ENCODE measurements at places on chromosomes 1 and 21.

DNA sequence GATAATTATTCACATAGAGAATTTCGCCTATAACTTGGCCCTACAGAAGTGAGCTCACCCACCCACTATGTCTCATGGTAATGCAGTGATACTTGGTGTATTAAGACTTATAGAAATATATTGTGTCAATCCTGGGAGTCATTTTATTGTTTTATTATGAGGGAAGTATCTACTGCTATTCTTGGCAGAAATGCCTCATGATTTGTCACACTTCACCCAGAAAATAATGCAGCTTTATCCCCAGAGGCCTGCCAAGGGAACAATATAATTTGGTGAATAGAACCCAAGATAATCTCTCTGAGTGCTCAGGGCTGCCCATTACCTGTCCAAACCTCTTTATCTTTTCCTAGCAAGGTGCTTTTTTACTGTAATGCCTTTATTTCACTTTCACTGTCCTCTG, 98.0 kb downstream of the ZP4 start:
- no peak for DNase-seq

- no peak for DNase-seq
Measured at GRCh38 chr1:115086176-115086830, 3.0 kb downstream of the TSPAN2 start.

GRCh38 chr1:205214756-205215155, 3.3 kb upstream of the DSTYK start:
- no peak for DNase-seq

DNA sequence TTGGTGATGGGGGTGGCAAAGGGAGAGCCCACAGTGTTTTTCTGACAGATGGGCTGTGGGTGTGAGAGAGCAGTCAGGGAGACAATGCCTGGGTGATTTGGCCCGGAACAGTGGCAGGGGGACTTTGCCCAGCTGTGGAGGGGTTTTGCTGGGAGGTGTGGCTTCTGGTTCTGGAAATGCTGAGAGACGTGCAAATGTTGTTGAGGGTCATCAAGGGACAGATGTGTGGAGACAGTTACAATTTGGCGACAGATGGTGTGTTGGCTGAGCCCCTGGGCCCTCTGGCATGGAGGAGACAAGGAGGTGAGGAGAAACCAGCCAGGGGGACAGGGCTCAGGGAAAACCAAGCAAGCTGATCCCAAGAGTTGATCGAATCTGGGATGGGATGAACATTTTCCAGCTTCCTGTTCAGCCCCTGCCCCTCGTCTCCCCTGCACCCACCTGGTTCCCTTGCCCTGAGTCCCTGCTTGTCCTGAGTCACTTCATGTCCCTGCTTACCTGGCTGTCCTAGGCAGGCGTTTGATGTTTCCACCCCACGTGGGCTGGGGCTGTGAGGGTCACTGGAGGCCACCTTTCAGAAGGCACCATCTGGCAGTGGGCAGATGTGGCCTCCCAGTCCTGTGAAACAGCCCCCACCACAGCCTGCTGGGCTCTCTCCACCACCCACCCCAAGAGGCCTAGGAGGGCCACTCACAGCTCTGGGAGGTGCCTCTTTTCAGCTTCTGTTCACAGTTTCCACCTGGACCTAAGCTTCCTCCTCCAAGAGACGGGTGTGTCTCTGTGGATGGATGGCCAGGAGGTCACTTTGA, 15.8 kb upstream of the ZNF678 start:
- peak; percentile 23 for DNase-seq

DNA sequence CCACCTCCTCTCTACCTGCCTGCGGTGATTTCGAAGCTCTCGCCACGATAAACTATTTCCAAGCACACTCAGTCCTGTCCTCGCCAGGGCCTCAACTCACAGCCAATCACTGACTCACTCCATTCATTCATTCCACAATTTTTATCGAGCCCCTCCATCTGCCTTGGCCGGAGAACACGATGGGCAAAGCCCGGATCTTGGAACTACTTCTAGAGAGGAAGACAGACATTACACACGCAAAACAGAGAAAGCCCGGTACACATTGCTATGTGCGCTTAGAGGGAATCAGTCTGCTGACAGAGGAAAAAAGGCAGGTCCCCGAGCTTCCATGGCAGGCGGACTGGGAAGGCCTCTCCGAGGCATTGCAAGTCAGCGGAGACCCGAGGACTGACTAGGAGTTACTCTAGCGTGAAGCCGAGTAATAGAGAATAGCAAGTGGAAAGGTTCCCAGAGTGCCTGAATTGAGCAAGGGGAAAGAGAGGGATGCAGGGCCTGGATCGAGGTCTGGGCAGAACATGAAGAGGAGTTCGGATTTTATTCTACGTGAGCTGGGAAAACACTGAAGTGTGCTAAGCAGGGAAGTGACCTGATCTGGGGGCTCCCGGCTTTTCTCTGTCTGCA, 54.2 kb upstream of the DNAJC6 start:
- no peak for DNase-seq

DNA sequence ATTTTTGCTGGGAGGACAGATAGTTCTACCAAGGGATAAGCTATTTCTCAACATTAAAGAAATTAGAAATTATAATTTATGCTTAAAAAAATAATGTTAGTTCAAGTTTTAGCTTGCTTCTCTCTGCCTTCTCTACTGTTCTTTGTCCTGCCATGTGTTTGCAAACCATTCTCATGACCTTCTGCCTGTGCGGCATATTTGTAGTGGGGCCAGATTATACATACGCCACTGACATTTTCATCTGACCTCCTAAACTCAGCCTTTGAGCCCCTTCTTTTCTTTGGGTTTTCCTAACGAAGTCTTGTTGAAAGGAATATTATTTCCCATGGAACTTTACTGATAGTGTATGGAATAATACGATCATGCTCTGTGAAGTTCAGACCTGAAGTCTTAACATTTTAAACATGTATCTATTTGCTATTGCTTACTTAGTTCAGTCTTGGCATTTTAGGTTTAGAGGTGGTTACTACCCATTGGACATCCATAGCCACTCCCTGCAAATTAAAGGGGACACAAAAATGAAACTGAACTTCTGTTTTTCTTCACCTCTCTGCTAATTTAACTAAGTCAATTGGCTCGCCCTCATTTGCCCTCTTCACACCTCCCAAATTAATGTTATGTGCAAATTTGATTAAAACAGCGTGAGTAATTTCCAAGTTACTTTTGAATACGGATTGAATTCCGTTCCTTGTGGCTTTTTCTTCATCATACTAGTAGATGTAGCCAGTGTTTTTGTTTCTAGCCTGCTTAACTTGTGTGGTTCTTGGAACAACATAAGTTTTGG, 15.6 kb downstream of the LRRC8D start:
- DNase-seq = no peak

- DNase-seq = no peak
Measured at GRCh38 chr1:33241866-33242265, 14.4 kb upstream of the ZNF362 start.

DNA sequence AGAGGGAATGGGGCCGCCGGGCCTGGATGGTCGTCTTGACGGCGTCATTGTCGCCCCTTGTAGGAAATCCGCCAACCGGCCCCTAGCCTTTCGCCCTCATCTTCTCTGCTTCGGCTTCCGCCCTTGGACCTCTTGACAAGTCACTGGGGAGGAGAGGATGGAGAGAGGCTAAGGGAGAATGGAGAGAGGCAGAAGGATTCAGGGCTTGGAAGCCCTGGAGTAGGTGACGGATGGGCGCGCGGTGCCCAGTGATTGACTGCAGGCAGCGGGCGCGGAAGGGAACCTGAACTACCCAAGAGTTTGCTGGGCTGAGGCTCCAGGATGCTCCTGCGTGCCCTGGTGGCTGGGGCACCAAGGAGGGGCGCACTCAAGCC, 651 bp downstream of the PDE4B start:
- DNase-seq = peak; percentile 44

DNA sequence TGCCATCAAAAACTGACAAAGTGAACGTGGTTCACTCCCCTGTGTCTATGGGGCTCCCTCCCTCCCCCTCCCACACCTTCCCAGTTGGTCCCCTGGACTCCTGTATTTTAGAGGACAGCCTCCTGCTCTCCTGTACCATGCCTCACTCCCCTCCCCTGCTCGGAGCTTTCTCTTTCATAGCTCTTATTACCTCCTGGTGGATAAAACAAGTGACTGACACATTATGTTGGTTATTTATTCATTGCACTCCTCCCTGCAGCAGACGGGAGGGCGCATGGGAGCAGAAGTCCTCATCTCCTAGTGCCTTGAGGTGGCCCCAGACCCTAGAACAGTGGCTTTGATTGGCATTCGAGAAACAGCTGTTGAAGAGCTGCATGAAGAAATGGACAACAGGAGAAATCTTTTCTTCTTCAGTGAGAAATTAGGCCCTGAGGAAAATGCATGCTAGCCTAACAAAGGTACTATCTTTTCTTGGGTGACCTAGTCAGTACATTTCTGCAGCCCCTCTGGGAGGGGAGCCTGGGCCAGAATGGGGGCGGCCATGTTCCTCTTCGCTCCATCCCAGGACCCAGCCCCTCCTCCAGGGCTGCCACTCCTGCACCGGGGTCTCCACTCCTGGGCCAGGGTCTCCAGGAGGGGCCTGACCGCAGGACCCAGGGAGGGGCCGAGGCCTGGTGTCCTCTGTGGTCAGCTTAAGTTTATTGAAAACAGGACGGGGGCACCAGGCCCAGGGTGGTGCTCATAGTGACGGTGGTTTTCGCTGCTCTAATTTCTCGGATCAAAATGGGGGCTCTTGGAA, 1.2 kb upstream of the TFF1 start:
- no peak for DNase-seq

DNA sequence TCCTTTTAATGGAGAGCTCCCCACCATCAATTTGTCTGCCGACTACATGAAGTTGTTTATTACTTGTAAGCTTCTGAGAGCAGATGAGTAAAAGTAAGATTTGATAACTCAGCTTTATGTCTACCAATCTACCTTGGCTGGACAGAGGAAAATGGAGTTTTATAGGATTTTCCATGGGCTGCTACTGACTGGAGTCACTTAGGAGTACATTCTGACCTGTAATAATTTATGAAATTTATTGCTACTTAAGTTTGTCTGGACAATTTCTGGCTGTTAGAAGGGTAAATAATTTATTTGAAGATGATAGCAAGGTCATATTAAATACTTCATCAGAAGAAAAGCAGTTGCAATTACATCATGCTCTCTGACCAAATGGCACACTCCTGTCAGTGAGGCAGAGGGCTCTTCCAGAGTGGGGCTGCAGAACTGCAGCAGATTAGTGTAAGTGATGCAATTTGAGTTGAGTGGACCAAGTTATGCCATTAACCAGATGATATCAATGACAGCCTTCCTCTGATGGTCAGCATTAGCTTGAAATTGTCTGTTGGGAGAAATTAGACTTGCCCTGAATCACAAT, 736.7 kb upstream of the PTBP2 start:
- DNase-seq = no peak

DNA sequence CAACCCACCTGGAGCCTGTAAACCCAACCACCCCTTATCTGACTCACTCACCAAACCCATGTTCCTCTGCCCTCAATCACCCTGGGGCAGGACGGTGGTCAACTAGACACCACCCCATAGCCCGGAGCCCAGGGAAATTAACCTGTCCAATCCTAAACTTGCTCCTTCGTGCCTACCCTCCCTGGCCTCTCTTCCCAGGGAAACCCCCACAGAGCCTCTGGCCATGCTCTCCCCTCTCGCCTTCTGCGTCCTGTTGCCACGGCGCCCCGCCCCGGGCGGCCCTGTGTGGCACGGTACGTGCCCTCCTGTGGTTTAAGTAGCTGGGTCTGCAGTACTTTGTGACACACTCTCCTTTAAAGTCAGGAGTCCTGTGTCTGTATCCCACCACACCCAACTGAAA, 4.0 kb upstream of the FTCD start:
- no peak for DNase-seq

GRCh38 chr1:11790880-11791715, 14.7 kb downstream of the MTHFR start:
- DNase-seq = peak; percentile 92

Data from Right ventricle myocardium inferior (tissue), 1 donor.